NCI-H1694 treated with DMSO at 0.1 percent for 48 hours (cell line): ENCODE measurements at places on chromosomes 6 and 20.
A peak's percentile ranks its signal among the peaks of the same experiment; 100 is the strongest.

DNA sequence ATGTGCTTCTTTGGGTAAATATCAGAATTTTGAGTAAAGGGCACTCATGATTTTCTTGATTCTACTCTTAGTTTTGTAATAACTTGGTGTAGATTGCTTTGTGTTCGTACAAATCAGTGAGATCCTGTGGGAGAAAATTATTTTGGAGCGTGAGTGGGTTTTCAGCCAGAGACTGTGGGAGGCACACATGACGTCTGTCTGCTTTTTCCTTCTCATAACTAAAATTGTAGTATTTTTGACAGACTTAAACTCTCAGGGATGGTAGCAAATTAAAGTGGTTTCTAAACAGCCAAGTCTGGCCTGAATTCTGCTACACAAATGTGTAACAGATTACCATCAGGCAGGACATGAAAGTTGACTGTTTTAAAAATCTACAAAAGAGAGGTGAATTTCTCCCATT is 222.6 kb downstream of the OTOR start:
- DNase-seq, result no peak

DNA sequence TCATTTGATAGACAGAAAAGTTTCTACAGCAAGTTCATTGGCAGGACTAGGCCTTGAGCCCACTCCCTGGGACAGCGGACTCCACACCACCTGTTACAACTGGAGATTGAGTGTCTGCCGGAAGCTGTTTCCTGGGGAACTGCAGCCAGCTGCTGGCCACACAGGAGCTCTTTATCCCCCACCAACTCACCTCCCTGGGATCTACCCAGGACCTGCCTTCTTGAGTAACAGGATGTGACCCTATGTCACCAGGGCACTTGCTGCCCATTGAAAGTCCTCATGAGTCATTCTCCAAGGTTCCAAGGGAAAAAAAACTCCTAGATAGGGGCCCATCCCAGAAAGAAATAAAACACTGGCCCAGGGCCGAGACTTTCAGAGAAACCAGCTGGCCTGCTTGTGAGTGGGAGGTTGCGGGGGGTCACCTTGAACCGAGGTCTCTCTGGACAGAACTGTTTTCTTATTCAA is 37.4 kb upstream of the SLC9A8 start:
- no peak for DNase-seq

DNA sequence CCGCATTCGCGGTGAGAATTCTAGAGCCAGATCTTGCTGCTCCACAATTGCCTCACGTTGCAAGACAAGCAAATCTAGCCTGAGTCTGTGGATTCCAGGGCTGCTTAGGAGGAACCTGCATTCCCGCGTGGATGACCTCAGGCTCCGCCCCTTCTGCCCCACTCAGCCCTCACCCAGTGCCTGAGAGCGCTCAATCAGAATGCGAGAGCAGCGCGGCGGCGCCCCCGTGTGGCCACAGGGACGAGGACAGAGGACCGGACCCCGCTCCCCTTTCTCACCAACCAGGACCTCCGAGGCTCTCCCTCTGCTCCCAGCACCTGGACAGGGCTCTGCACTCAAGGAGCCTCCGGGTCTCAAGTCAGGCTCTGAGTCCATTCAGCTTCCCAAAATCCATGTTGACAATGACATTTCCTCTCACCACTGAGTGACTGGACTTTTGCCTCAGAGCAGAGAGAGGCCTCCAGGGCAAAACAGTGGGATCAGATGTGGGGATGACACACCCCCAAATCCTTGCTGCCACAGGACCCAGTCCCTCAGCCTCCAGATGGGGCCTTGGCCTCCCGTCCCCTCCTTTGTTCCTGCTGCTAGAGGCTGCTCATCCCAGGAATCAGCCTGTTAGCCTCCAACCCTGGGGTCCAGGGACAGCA is 52.0 kb downstream of the RPP21 start:
- DNase-seq, result peak; percentile 5

DNA sequence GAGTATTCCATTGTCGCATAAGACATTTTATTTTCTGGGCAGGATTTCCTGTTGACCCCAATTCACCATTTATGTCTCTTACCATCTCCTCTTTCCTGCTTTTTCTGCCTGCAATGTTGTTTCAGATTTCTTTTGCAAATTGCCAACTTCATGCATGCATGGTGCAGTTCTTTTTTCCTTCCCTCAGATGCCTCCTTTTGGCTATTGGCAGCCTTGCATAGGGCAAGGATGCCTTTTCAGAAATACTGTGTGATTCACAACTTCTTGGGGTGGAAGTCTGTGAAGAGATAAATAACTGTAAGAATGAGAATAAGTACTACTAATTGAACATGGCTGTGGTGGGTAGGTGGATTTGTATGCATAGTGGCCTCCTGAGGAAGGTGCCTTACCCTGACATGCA is 116.7 kb downstream of the SOX4 start:
- DNase-seq, result no peak

DNA sequence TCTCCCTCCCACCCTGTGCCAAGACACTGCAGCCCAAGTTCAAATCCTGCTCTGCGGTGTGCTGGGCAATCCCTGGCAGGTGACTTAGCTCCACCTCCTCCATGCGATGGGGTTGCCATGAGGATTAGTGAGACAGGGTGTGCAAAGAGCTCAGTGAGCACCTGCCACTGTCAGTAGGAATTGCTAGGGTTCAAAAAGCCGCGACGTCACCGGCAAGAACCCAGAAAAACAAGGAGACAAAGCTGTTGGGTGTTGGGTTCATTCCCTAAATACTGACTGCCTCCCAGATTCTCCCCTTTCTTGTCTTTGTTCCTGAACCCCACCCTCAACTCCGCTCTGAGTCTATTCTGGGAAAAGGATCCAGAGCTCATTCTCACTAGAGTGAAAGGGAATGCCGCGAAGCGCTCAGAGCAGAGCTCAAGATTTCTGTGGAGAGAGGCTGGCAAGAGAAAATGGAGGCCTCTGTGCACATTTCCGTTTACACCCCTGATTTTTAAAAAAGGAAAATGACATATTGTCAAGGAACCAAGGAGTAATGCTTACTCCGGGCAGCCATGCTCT is 13.3 kb downstream of the PMEPA1 start:
- no peak for DNase-seq

DNA sequence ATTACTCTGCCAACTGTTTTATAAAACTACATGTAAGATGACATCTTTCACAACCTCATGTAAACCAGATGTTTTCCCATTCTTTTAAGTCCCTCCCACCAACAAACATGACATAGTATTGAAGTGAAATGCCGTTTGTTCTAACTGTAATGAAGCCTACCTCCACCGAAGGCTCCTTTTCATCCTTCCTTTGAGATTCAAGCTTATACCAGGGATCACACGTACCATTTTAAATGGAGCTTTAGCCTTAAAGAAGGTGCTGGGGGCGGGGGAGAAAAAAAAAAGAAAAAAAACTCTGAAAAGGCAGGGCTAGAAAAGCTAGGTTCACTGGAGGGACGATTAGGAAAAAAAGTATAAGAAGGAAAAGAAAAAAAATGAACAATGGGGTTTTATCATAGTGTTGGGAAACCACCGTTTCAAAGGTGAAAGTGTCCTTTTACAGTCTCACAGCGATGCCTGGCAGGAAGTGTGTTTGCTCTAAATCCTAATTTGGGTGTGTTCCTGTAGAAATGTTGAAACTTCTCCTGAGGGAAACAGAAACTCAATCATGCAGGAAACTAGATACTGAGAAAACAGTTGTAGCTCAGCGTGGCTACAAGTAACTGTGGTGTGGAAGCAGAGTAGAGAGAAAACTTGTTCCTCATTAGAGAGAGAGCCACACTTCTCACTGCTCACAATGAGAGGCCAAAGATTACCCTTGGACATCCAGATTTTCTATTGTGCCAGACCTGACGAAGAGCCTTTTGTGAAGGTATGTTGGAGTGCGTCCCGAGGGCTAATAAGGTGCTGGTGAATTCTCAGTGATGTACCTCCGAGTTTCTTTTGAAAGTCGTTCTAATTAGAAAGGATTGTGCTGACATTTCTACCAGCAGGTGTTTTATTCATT is 37.6 kb upstream of the HINT3 start:
- DNase-seq, result no peak

- DNase-seq, result no peak
Measured at GRCh38 chr20:57075603-57076002, 190.8 kb downstream of the BMP7 start.

- no peak for DNase-seq
Measured at GRCh38 chr6:91241946-91242613, 655.2 kb upstream of the MAP3K7 start.

DNA sequence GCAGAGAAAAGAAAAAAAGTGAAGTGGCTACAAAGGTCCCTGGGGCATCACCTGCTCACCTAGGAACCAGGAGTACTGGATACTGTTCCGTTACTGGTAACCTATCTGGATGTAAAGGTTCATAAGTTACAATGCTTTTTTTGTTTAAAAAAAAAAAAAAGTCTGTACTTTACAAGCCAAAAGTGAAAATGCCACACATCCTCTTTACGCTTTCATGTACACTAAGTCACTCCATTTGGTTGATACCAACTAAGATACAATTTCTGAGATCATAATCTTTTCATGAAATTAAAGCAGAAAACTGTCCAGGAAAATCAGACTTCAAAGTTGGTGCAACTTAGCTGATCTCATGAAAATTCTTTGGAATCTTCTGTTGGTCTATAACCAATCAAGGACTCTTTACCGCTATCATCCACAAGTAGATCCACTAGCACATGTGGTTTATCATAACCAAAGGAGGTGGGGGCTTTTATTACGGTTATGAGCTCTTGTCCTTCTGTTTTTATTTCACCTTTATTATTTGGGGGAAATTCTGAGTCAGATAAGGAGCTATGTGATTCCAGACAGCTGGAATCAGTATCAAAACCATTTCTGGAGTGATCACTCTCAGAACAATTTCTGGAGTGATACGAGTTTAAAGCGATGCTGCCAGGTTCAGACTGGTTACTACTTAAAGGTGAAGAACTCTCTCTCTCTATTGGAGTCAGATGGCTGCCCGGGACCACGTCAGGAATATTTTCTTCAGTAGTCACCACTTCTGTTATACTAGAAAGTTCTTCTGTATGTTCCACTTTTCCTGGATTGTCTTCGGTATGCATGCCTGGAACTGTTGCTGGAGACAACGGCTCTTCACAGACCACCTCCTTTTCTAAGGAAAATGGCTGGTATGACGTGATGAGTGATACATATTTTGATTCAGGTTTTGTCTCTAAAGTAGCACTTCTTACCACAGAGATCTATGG is 21.2 kb downstream of the IFNGR1 start:
- no peak for DNase-seq

- no peak for DNase-seq
Measured at GRCh38 chr6:136511397-136511796, 38.8 kb downstream of the MAP7 start.

DNA sequence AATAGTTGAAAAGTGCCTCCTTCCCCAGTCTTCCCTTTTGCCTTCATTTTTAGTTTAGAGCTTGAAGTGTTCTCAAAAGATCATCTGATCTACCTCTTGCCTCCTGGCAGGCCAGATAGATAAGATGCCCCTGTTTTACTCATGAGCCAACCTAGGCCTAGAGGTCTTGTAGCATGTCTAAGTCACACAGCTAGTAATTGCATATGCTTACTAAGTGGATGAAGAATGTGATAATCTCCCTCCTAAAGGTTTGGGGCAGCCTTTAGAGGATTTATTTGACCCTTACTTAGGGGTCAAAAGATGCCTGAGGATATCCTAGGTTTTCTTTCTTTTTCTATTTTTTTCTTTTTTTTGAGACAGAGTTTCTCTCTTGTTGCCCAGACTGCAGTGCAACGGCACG is 2.1 kb downstream of the C6orf141 start:
- no peak for DNase-seq

GRCh38 chr6:11317885-11318771 is 85.7 kb upstream of the NEDD9 start:
- DNase-seq, result no peak

DNA sequence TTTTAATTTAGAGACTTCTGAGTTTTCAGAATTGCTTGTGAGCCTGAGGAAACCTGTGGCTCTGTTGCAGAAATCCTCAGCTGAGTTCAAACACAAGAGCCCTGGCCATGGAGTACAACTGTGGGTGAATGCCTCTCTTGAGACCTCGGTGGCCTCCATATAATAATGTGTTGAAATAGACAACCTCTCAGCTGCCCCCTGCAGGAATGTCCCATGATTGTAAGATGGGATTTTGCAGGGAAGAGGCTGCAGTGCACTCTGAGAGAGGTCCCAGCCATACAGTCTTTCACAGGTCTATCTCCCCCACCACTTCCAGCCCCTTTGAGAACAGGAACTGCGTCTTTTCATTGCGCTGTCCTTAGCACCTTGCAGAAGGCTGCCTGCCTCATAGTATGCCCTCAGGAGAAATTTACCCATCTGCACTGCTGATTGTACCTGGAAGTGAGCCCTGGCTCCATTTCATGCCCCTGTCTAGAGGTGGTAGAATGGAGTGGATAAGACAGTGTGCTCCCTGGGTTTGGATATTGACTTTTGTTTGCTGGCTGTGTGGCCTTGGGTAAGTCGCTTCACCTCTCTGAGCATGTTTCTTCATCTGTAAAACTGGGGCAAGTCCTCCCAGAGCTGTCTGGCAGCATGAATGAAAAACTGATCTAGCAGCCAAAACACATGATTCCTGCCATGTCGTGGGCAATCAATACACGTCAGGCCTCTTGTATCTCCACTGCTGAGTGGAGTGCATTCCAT is 16.8 kb upstream of the CDH22 start:
- DNase-seq, result peak; percentile 49

DNA sequence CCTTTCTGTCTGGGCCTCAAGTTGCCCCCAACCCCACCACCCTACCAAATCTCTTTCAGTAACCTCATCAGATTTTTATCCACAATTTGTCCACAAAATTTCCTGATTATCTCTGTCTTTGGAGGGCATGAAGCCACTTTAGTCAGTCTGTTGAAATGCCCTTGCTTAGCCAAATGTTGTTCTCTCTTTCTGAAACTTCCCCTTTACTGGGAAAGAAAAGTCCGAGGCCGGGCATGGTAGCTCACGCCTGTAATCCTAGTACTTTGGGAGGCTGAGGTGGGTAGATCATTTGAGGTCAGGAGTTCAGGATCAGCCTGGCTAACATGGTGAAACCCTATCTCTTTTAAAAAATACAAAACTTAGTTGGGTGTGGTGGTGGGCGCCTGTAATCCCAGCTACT is 33.8 kb downstream of the TOMM6 start:
- no peak for DNase-seq

- no peak for DNase-seq
Measured at GRCh38 chr20:45842169-45842812, 8.7 kb downstream of the SNX21 start.

DNA sequence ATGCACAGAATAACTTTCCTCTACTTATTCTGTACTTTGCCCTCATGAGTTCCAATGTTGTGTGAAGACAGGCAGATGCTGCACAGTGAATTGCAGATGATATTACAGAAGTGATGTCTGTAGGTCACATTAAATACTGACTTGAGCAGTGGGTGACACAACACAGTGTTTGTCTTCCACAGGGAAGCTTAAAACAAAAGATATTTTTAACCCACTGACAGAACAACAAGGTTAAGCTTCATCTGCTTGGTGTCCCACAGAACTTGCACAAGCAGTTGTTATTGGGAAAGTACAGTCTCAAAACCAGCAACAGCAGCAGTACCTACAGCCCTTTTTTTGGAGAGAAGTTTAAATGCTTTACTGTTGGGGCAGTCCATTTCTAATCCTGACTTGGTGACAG is 10.5 kb downstream of the SUMO4 start:
- no peak for DNase-seq

- DNase-seq, result no peak
Measured at GRCh38 chr20:32478576-32478975, 106.6 kb downstream of the NOL4L start.
